ENCODE measurements at places on chromosomes 2 and 18.

- DNase-seq, result no peak
Measured at GRCh38 chr2:128310761-128311160, 7.9 kb downstream of the HS6ST1 start.

- DNase-seq, result no peak
Measured at GRCh38 chr18:22219568-22220355, 50.4 kb downstream of the GATA6 start.

DNA sequence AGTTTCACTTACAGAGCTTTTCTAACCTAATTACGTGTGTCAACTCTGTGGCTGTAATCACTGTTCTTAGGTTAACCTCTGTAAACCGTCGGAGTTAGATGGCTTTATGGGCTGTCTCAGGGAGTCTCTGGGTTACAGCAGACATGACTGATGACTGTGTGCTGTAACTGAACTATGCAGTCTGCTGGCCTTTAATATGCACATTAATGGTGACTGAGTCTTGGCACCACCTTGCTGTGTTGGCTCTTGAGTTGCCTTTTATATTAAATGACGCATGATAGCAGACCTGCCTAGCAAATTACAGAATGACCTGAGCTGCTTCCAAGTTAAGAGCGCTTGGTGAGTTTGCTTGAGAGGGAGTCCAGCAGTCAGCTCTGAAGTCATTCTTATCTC, 90.1 kb downstream of the ACKR3 start:
- no peak for DNase-seq

DNA sequence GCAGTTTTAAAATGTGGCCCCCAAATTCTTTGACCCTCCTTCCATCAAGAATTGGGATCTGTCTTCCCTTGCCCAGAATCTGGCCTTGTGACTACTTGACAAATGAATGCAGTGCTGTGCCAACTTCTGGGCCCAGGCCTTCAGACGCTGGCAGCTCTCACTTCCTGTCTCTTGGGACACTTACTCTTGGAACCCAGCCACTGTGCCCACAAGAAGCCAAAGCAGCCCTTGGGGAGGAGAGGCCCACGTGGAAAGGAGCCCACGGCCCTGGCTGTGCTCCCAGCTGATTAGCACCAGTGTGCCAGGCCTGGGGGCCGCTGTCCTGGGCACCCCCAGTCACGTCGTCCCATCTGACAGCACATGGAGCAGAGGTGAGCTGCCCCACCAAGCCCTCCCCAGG, 56.6 kb downstream of the RPL37A start:
- DNase-seq, result no peak

- no peak for DNase-seq
Measured at GRCh38 chr2:150570712-150571111, 83.2 kb upstream of the RND3 start.

DNA sequence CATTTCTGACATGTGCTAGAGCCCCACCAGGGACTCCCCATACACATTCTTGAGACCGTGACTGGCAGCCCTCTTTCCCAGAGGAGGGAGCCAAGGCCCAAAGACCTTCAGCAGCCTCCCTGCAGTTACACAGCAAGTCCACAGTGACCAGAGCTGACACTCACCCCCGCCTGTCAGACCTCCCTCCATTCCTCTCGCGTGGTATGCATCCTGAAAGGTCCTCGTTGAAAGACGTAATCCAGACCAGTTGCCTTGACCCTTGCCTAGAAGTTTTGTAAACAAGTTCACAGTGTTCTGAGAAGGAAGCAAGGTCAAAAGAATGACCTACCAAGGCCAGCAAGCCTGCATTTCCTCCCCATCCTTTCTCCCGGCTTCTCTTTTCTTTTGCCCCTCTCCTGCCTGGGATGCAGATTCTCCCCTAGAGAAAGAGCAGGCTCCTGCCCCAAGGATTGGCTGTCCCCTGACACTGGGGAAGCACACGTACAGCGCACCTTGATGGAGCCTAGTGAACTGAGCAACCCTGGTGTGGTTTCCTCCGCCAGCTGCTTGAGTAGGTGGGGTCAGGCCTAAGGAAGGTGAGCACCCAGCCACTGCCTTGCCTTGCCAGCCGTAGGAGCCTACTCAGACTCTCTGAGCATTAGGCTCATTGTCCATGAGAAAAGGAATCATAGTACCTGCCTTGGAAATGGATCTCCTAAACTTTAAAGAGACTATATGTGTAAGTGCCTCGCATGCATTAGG, 18.3 kb downstream of the TRIB2 start:
- DNase-seq, result no peak

DNA sequence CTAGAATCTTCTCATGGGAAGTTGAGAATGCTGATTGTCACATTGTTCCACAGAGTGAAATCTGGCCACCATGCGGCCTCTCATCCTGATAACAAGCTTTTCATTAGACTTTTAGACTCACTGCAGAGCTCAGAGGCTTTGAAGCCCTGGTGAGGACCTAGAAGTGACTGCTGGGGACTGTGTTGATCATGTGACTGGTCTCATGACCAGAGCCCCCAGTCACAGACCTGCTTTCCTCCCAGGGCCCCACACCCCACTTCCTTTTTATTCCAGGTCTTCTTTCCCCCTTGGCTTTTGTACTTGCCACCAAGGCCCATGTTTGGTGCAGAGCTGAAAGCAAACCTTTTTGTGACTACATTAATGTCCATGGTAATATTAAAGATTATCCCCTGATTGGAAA, 45.2 kb downstream of the PRKCE start:
- no peak for DNase-seq

DNA sequence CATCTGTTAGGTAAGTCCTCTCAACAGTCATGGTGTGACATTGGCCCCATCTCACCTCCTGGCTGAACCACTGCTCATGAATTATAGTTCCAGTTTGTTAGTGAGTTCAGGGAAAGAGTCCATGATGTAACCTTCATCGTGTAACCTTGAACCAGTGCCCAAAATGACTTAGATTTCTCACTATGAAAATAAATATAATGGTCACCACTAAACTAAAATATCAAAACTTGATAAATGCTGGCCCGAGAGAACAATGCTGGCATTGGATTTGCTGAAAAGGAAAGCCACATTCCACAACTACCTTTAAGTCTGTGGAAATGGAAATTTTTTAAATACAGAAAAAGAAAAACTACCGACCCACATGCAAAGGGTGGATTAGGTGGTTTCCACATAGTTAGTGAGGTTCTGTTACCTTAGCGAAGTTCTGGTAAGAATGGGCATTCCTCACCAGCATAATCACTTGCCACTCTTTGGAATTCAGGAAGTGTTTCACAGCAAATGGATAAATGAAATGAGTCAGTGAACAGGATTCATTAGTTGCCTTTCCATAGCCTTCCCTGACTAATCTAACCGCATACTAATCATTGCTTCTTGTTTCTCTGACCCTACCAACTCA, 133.9 kb upstream of the CTAGE1 start:
- no peak for DNase-seq

DNA sequence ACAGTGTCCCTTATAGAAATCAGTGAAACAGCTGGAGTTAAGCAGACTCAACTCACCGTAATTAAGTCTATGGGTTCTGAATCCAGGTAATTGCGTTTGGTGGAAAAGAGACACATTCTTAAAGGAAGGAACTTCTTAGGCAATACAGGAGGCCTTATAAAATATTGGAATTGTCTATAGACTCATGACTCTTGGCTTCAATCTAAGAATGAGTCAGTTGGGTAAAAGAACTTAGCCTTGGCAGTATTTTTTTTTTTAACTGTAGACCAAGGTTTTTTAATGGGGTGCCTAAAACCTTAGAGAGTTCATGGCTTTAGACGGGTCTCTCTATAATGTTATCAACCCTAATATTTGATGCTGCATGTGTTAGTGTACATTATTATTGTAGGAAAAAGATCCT, 47.6 kb downstream of the CCDC85A start:
- DNase-seq, result no peak

DNA sequence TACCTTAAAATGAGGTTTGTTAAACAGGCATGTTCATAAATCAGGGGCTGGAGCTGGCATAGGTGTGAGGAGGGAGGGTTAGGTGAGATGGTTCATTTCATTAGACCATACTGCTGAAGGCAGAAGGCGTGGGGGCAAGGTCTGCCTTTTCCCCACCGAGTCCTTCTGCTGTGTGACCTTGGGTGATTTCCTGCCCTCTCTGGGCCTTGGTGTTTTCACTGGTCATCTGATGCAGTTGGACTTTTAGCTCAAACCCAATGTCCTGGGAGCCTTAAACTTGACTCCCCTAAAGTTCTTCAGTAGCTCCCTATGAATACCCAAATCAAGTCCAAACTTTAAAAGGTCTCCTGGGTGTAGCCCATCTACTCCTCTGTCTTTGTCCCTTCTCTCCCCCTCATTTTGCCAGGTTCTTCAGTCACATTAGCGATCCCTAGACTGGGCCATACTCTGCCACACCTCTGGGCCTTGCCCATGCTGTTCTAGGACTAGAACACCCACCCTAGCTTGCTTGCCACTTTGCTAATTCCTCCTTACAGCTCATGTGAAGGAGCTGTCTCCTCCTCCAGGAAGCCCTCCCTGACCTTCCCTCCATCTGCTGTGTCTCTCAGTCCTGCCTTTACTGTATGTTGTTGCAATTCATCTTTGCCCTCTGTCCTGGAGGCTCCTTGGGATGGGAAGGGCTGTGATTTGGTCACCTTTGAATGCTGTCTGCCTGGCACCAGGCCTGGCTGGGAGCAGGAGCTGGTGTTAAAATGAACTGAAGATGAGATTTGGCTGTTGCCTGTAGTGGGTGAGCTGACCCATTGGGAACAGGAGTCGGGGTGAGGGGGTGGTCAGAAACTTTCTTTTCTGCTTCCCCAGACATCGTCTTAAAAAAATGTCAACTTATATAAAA, 85.4 kb upstream of the HS6ST1 start:
- DNase-seq, result no peak

DNA sequence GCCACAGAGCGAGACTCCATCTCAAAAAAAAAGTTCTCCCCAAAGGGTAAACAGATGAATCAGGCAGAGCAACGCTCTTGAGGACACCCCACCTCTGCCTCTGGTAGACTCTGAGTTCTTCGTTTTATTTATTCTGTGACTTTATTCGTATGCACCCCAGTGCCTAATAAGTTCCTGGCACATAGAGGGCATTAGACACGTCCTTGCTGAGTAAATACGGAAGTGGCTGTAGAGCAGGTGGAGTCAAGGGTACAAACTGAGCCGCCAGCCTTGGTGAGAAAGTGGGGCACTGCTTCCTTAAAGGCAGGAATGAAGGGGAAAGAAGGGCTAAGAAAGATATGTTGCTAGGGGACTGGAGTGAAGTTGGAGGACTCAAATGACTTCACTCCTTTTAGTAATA, 12.9 kb downstream of the SULT1C2 start:
- DNase-seq, result no peak

Data from activated T-cell treated with anti-CD3 and anti-CD28 coated beads for 48 hours (primary cell).